ENCODE measurements at places on chromosomes 2 and 18.

DNA sequence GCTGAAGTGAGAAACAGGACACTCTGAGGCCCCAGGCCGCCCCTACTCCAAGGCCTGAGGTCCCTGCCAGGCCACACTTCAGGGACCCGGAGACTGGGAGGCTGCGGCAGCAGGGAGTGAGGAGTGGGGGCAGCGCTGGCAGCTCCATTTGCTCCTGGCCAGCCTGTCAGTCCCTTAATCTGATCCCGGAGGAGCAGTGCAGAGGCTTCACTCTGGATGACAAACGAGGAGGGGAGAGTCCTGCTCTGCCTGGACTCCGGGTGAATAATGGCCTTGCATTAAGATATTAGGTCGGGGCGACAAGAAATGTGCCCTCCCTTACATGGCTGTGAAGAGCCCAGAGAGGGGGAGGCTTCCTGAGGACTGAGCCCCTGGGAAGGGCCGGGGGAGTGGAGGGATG lies 14.3 kb upstream of the PRSS56 start:
- DNase-seq, result no peak

- DNase-seq, result no peak
These were observed 70.7 kb downstream of the NABP1 start for GRCh38 chr2:191748528-191749180.

DNA sequence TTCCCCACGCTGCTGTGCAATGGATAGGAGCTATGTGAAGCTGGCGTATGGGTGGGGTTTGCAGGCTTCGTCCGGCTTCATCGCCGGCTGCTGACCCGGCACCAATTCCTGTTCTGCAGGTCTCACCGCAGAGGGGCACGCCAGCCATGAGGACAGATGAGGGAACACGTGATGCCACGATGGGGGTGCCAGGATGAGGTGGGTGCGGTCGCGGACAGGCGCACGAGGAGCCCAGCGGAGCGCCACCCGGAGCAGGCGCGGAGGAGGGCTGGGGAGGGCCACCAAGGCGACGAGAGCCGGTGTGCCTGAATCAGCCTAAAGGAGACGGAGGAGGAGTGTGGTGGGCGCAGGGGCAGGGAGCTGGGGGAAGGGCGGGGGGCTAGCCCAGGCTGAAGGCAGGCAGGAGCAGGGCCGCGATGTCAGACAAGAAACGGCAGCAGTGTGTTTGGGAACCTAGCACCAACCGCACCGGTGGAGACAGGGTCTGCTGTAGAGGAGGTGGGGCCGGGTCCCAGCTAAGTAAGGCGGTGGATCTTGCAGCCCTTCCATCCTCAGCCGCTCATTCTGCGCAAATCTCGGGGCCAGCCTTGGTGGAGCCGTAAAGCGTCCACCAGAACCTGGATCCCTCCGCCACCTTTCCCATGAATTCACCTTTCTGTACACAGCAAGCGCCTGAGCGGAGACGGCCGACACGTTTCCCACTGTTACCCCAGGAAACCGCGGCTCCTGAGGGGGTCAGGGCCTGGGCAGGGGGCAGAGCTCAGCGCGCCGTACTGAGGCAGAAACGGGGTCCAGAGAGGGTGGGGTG lies 17.0 kb upstream of the CD8A start:
- DNase-seq, result no peak

GRCh38 chr2:73253901-73254300 lies 19.8 kb downstream of the CCT7 start:
- DNase-seq, result no peak

DNA sequence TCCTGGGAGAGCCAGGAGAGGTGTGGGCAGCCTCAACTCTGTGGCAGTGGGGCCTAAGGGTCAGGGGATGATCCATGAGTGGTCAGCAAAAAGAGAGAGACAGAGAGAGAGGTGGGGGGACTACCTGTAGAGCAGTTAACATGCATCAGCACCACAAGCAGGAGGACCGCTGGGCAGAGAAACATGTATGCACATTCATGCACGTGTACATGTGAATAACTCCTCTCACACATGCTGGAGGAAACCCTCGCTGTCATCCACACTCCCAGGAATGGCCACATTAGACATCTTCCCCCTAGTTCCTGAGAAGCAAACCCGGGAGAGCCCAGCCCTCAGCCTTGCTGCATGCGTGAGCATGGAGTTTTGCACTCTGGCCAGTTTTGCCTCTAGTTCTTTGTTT lies 166.1 kb downstream of the SMAD7 start:
- DNase-seq, result no peak
